Naive thymus-derived CD4-positive, alpha-beta T cell (primary cell): ENCODE measurements at places on chromosomes 7 and 10. TPM values are rescaled to one million over a fixed set of nuclear protein-coding genes. Genes with fewer than 3 reads are reported as not detected.

- H3K4me3 ChIP-seq = peak within 1 kb of the TSS; percentile 89
- H3K36me3 ChIP-seq = peaks cover 4% of the 10 kb centered on the region
- peak within 1 kb of the TSS; percentile 92 for H3K27ac ChIP-seq
- peaks cover 16% of the 10 kb centered on the region for H3K4me1 ChIP-seq
- no peaks in the 10 kb centered on the region for H3K27me3 ChIP-seq
- DNase-seq = peak; percentile 97
These were observed at the start of gene ARL5B for GRCh38 chr10:18659125-18659818. TSS of gene ARL5B (plus strand) at chr10:18659431. CDS start at chr10:18659638, 207 bp downstream.

The CPN1 gene
- not detected for total RNA-seq

DNA sequence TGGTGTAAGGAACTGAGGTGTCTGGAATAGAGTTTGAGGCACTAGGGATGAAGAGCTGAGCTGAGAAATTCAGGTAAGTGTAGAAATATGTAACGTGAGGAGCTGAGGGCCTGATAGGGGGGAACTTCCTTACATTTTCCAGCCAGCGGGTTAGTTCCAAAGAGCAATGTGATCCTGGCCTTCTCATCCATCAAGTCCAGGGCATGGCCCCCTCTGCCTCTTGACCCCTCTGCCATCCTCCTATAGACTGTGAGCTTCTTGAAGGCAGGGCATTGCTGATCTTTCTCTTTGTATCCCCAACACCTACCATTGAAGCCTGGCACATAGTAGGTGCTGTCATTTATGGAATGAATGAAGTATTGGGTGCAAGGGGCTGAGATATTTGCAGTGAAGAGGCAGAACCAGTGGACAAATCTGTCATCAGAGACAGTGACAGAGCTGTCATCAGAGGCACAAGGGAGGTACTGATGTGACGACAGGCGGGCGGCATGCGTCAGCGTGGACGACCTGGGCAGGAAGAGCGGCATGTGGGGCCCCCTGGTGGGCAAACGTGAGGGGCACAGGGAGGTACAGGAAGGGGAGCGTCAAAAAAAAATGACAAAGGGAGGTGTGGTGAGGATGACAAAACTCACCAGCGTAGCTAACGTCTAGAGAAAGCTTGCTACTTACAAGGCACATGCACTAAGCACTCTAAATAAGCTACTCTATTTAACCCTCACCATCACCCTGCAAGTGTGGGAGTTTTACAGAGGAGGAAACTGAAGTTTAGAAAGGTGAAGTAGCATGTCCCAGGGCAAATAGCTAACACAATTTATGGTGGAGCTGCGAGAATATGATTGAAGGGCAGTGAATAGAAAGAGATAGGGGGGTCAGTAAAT is 5.2 kb upstream of the CAMK2G start:
- peaks cover 18% of the 10 kb centered on the region for H3K4me1 ChIP-seq
- no peaks in the 10 kb centered on the region for H3K36me3 ChIP-seq
- H3K27ac ChIP-seq = peak overlapping the region; percentile 68
- H3K27me3 ChIP-seq = no peaks in the 10 kb centered on the region
- peak; percentile 91 for DNase-seq
- no peak overlapping the region for H3K4me3 ChIP-seq

GRCh38 chr7:138750901-138751464 is 46.8 kb upstream of the TMEM213 start:
- H3K36me3 ChIP-seq = no peaks in the 10 kb centered on the region
- H3K27me3 ChIP-seq = no peaks in the 10 kb centered on the region
- peaks cover 22% of the 10 kb centered on the region for H3K4me1 ChIP-seq
- H3K4me3 ChIP-seq = no peak overlapping the region
- no peak overlapping the region for H3K27ac ChIP-seq

GRCh38 chr7:39617005-39617404 is 6.4 kb upstream of the RALA start:
- H3K27me3 ChIP-seq = no peaks in the 10 kb centered on the region
- DNase-seq = no peak
- no peak overlapping the region for H3K4me3 ChIP-seq
- H3K27ac ChIP-seq = no peak overlapping the region
- no peaks in the 10 kb centered on the region for H3K36me3 ChIP-seq

The AQP1 gene
- total RNA-seq = not detected

DNA sequence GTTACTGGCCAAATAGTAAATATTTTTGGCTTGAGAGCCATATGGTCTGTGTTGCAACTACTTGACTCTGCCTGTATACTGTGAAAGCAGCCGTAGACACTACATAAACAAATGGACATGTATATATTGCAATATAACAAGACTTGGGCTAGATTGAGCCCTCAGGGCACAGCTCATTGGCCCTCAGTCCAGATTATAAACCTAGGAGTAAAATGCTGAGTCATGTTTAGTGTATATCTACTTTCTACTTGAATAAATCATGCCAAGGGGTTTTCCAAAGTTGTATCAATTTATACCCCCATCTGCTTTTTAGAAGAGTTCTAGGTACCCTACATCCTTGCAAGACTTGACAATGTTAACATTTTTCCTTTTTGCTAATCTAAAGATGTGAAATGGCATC is 27.4 kb upstream of the POU6F2 start:
- no peak for DNase-seq
- no peaks in the 10 kb centered on the region for H3K4me1 ChIP-seq
- no peak overlapping the region for H3K27ac ChIP-seq

DNA sequence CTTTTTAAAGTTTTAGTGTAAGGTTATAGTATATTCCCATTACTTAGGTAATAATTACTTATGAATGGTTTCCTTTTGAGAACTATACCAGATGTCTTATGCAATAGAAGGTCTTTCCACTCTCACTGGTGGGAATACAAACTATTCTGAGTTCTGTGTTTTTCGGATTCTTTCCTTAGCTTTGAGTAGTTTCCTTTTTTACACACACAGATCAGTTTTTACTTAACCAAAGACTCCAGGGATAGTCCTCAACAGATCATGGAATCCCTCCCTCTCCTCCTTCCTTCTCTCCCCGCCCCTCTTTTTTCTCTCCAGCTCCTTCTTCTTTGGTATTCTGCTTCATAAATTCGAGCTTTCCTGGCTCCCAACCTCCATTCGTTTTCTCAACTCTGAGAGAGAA is 13.3 kb downstream of the COPG2 start:
- no peak overlapping the region for H3K4me3 ChIP-seq
- no peaks in the 10 kb centered on the region for H3K27me3 ChIP-seq
- no peak for DNase-seq
- no peak overlapping the region for H3K27ac ChIP-seq
- H3K36me3 ChIP-seq = no peaks in the 10 kb centered on the region

The SVOPL gene
- not detected for total RNA-seq

DNA sequence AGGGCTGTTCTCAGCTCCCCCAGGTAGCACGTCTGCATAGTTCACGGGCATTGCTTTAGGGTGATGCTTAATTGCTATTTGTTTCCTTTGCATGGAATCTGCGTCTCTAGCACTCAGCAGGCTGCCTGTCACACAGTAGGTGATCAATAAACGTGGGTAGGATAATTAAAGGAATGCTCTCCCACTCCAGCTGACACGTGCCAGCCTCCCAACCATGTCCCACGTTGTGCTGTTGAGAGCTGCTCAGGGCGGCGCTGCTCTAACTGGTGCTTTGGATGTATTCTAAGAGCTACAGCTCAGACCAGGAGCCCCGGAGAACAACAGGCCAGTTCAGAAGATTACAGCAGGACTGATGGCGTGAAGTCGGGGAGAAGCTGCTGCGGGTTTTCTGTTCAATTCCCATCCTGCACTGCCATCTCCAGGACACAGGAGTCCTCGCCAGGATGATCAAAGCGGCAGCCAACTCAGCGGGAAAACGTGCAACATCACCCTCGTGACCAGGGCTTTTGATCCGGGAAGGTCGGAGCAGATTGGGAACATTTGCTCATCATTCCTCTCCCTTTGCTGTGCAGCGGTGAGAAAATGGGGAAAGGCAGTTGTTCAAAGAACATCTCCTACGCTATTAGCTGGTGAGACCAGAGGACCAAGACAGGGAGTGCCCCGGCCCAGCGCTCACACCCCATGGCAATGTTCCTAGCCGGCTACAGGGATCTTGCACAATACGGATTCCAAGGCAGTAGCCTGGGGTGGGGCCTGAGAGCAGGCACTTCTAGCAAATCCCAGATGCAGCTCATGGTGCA is 50.5 kb upstream of the FOXK1 start:
- H3K36me3 ChIP-seq = no peaks in the 10 kb centered on the region
- H3K27me3 ChIP-seq = no peaks in the 10 kb centered on the region
- no peak overlapping the region for H3K4me3 ChIP-seq
- no peak overlapping the region for H3K27ac ChIP-seq

DNA sequence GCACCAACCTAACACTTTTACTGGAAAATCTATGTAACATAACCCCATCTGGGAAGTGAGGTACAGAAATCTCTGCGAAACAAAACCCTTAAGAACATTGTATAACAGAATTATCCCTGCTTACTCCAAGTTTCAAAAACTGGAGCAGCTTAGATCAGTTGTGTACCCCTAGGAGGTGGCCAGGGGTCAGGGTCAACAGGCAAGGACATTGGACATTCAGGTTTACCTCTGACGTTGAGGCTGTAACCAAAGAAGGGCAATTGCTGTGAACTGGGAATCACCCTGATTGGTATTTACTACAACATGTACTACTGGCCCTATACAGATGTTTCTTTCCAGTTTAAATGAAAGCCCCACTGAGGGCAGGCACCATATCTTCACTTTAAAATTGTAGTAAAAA is 13.1 kb downstream of the SFXN3 start:
- H3K4me1 ChIP-seq = peaks cover 5% of the 10 kb centered on the region
- no peaks in the 10 kb centered on the region for H3K27me3 ChIP-seq
- no peaks in the 10 kb centered on the region for H3K36me3 ChIP-seq
- no peak overlapping the region for H3K27ac ChIP-seq
- DNase-seq = no peak

DNA sequence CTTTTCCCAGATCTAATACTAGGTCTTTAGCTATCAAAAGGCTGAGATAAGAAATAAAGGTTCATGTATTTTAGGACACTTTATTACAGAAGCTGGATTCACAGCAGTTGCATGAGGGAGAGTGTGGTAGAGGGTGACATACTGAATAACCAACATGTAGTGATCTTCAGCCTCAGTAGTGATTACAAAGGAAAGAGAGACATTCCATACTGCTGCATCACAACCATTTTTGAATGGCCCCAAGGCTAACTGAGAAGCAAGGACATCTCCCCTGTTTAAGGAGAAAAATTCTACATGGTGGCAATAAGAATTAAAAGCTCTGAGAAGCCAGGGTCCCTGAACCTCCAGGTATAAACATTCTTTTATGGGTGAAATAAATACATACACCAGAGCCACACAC is 35.3 kb downstream of the COG5 start:
- peaks cover 8% of the 10 kb centered on the region for H3K36me3 ChIP-seq
- no peak overlapping the region for H3K4me3 ChIP-seq
- DNase-seq = no peak
- H3K4me1 ChIP-seq = no peaks in the 10 kb centered on the region
- H3K27me3 ChIP-seq = no peaks in the 10 kb centered on the region
- no peak overlapping the region for H3K27ac ChIP-seq

- H3K27ac ChIP-seq = no peak overlapping the region
- H3K4me1 ChIP-seq = no peaks in the 10 kb centered on the region
- no peak for DNase-seq
- H3K4me3 ChIP-seq = no peak overlapping the region
- no peaks in the 10 kb centered on the region for H3K36me3 ChIP-seq
These were observed 323.8 kb downstream of the GLRX3 start for GRCh38 chr10:130459851-130460490.

DNA sequence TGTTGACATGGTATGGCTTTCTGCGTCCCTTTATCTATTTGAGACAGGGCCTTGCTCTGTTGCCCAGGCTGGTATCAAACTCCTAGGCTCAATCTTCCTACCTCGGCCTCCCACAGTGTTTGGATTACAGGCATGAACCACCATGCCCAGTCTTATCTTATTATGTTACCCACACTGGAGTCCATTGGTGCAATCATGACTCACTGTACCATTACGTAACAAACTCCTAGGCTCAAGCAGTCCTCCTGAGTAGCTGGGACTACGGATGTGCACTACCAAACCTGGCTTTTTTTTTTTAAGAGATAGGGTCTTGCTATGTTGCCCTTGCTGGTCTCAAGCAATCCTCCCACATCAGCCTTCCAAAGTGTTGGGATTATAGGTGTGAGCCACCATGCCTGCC is 66.7 kb downstream of the CCDC3 start:
- no peak overlapping the region for H3K27ac ChIP-seq
- H3K4me3 ChIP-seq = no peak overlapping the region
- H3K4me1 ChIP-seq = no peaks in the 10 kb centered on the region
- no peaks in the 10 kb centered on the region for H3K27me3 ChIP-seq
- H3K36me3 ChIP-seq = no peaks in the 10 kb centered on the region

The VDAC2 gene
- 137 and 138 TPM in 2 replicates for total RNA-seq

The GIMAP8 gene
- 52.5 and 53.3 TPM in 2 replicates for total RNA-seq

The EBF3 gene
- not detected for total RNA-seq

The WDR86 gene
- 1.6 TPM for total RNA-seq

DNA sequence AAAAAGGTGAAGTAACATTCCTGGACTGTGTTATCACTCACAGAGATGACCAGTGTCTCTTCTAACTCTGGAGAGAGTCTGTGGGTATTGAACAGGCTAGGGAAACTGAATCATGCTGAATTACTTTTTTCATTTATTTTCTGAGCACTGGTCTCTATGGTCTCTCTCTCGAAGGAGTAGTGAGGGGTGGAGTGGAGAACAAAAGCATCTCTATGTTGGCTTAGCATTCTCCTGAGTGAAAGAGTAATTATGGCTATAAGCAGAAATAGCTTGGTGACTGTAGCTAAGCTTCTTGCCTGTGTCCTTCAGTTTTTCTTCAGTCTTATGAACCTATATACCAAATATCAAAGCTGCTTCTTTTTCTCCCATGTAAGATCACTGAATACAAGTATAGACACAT is 64.6 kb upstream of the PTN start:
- no peak overlapping the region for H3K4me3 ChIP-seq
- DNase-seq = no peak

The RUFY2 gene
- 24.1 TPM for total RNA-seq

DNA sequence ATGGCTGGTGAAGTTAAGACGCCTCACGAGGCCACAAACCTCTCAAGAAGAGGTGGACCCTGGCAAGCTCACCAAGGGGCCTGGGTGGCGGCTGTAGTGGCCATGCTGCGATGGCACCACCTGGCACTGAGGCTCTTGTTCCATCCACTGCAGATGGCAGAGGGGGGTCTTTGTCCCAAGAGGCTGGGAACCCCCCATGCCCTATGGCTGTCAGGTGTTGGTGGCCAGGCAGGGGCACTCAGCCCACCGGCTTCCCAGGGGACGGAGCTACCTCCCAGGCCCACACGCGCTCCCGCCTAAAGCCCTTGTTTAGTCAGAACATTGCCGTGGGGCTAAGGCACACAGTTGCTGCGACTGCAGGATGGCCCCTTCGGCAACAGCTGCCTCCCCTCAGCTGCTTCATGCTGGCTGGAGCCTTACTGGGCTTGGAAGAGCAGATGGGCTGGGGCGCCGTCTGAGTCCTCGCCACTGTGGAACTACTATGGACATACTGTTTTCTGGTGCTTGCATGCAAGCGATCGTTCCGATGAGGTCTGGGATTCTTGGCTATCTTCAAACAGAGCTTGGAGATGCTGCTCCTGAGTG is 46.8 kb downstream of the DPYSL4 start:
- no peak overlapping the region for H3K4me3 ChIP-seq
- H3K27me3 ChIP-seq = no peaks in the 10 kb centered on the region
- no peaks in the 10 kb centered on the region for H3K4me1 ChIP-seq
- no peak for DNase-seq
- no peak overlapping the region for H3K27ac ChIP-seq
- H3K36me3 ChIP-seq = no peaks in the 10 kb centered on the region

The DCLRE1C gene
- 16.4 TPM for total RNA-seq
